GM23248 (cell line): ENCODE measurements at places on chromosomes 4 and X. TPM values are rescaled to one million over a fixed set of nuclear protein-coding genes. Genes with fewer than 3 reads are reported as not detected.
A peak's percentile ranks its signal among the peaks of the same experiment; 100 is the strongest.

DNA sequence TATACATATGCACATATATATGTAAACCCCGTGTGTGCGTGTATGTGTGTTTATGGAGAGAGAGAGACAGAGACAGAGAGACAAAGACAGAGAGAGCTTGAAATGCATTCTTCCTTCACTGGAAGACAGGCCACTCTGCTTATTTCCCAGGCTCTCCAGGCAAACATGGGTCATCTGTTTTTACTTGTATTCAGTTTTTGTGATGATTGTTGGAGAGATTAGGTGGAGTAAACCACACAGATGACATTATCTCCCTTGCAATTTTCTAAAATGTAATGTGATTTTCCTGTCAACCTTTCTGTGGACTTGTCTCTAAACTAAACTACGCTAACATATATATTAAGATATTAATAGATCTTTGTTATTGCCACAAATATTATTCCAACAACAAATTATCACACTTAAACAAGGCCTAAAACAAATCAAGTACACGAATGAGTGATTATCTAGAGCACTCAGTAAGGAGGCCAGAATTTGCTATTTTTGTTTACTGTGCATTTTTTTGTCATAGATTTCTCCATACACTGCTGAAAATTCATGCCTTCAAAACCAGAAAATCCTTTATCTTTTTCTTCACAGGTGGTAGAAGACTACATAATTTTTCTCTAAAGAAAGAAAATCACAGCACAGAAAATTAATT lies 251.8 kb upstream of the SLIT2 start:
- no peaks in the 10 kb centered on the region for H3K36me3 ChIP-seq
- no peaks in the 10 kb centered on the region for H3K4me1 ChIP-seq
- no peak overlapping the region for H3K27ac ChIP-seq
- H3K4me3 ChIP-seq: no peak overlapping the region
- no peak for DNase-seq

GRCh38 chr4:137998666-137999429 lies 243.3 kb downstream of the SLC7A11 start:
- H3K4me1 ChIP-seq: peaks cover 63% of the 10 kb centered on the region
- peak overlapping the region; percentile 51 for H3K27ac ChIP-seq
- H3K4me3 ChIP-seq: peak overlapping the region; percentile 19; the same call in 1 of the 2 replicates
- peak; percentile 55 for DNase-seq

- H3K27me3 ChIP-seq: no peaks in the 10 kb centered on the region
- no peaks in the 10 kb centered on the region for H3K4me1 ChIP-seq
- H3K4me3 ChIP-seq: no peak overlapping the region
- H3K27ac ChIP-seq: no peak overlapping the region
- no peak for DNase-seq
- no peaks in the 10 kb centered on the region for H3K36me3 ChIP-seq
Observed at GRCh38 chr4:158941895-158942294, 161.0 kb upstream of the RAPGEF2 start.

GRCh38 chrX:42616981-42617380 lies 161.0 kb downstream of the PPP1R2C start:
- H3K4me1 ChIP-seq: no peaks in the 10 kb centered on the region
- DNase-seq: no peak
- H3K4me3 ChIP-seq: no peak overlapping the region
- H3K36me3 ChIP-seq: no peaks in the 10 kb centered on the region
- H3K27me3 ChIP-seq: no peaks in the 10 kb centered on the region
- no peak overlapping the region for H3K27ac ChIP-seq

DNA sequence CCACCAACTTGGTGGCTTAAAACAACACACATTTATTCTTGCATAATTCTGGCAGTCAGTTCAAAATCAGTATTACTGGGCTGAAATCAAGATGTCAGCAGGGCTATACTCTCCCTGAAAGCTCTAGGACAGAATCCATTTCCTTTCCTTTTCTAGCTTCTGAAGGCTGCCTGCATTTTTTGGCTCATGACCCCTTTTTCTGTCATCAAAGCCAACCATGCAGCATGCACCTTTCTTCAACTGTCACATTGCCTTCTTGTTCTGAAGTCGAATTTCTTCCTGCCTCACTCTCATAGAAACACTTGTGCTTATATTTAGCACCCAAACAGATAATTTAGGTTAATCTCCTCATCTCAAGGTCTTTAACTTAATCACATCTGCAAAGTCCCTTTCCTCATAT lies 79.8 kb upstream of the PPP1R2C start:
- no peaks in the 10 kb centered on the region for H3K36me3 ChIP-seq
- H3K4me1 ChIP-seq: no peaks in the 10 kb centered on the region
- H3K27me3 ChIP-seq: no peaks in the 10 kb centered on the region
- DNase-seq: no peak

GRCh38 chr4:185734930-185735329 lies 77.1 kb downstream of the SORBS2 start:
- no peaks in the 10 kb centered on the region for H3K36me3 ChIP-seq
- DNase-seq: no peak
- no peaks in the 10 kb centered on the region for H3K4me1 ChIP-seq

- H3K4me1 ChIP-seq: no peaks in the 10 kb centered on the region
- no peak for DNase-seq
- H3K36me3 ChIP-seq: no peaks in the 10 kb centered on the region; the same call in 1 of the 2 replicates
- no peak overlapping the region for H3K4me3 ChIP-seq
Observed at GRCh38 chrX:134793978-134794377, 135.7 kb upstream of the PLAC1 start.

- peak; percentile 11 for DNase-seq
- no peaks in the 10 kb centered on the region for H3K27me3 ChIP-seq
- H3K36me3 ChIP-seq: no peaks in the 10 kb centered on the region
- peaks cover 5% of the 10 kb centered on the region for H3K4me1 ChIP-seq
Observed at GRCh38 chr4:184479516-184479950, 5.2 kb upstream of the IRF2 start.

DNA sequence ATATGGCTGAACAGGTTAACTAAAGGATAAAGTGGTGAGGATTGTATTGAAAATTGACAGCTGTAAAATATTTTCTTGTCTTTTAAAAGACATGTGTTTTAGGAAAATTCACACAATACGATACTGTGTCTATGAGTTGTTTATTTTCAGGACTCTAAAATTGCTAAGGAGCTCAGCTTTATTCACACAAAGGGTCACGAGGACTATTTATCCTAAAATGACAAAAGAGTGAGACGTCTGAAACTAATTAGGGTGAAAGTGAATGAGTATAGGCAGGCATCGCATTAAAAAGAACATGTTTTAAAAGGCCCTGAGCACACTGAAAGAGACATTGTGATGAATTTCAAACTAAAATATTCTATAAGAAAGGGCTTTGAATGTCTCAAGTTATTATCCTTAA lies 304.7 kb downstream of the SH2D1A start:
- DNase-seq: no peak
- H3K36me3 ChIP-seq: no peaks in the 10 kb centered on the region
- H3K4me1 ChIP-seq: no peaks in the 10 kb centered on the region
- no peak overlapping the region for H3K4me3 ChIP-seq

Gene ZNF185
- 3.7 and 4.0 TPM in 2 replicates for polyA plus RNA-seq
